ENCODE measurements at places on chromosomes 16 and 17. TPM values are rescaled to one million over a fixed set of nuclear protein-coding genes. Genes with fewer than 3 reads are reported as not detected.
A peak's percentile ranks its signal among the peaks of the same experiment; 100 is the strongest.

DNA sequence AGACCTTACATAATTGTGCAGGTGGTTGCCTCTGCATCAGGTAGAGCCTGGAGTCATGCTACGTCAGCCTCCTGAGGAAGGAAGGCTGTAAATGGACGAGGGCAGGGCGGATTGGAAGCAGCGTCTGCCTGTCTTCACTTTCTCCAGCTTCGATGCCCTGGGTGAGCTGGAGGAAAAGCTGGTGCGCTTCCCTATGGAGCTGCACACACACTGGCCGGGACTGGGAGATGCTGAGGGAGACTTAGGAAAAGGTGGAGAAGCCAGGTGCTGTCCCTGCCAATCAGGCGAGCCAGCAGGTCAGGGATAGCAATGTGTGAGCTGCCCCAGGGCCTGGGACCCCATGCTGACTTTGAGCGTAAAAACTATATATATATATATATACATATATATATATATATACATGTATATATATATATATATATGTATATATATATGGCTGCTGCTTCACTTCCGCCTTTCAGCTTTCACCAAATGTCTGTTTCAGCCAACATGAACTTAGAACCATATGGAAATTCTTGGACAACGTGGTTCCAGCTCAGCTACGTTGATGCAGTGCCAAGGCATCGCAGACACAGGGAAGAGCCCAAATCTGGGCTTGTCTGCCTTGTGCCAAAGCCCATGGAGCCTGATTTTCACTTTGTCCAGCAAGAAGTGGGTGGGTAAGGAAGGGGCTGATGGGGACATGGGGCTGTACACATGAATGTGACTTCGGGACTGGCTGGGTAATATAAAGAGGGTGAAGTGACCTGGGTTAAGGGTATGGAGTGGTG lies 71.5 kb upstream of the NKD1 start:
- no peak for DNase-seq
- no peak overlapping the region for H3K27ac ChIP-seq
- peaks cover 29% of the 10 kb centered on the region for H3K4me1 ChIP-seq
- no peaks in the 10 kb centered on the region for H3K36me3 ChIP-seq

DNA sequence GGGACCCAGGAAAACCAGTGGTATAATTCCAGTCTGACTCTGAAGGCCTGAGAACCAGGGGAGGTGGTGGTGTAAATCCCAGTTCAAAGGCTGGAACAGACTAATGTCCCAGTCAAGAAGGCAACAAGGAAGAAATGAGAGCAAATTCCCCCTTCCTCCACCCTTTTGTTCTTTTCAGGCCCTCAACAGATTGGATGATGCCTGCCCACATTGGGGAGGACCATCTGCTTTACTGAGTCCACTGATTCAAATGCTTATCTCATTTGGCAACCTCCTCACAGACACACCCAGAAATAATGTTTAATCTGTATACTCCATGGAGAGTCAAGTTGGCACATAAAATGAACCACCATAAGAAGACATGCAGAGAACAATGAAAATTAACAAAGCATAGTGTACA lies 61.9 kb upstream of the CRYM start:
- H3K36me3 ChIP-seq = no peaks in the 10 kb centered on the region
- no peak for DNase-seq
- H3K4me3 ChIP-seq = no peak overlapping the region
- H3K4me1 ChIP-seq = peaks cover 15% of the 10 kb centered on the region
- peaks cover 14% of the 10 kb centered on the region for H3K27me3 ChIP-seq
- H3K27ac ChIP-seq = no peak overlapping the region

GRCh38 chr16:70646260-70647241 lies at the start of gene IL34:
Gene IL34, plus strand, starts transcription at chr16:70646559. Its CDS starts 389 bp downstream, at chr16:70646948.
- no peaks in the 10 kb centered on the region for H3K4me1 ChIP-seq
- no peaks in the 10 kb centered on the region for H3K27me3 ChIP-seq
- DNase-seq = no peak
- H3K36me3 ChIP-seq = no peaks in the 10 kb centered on the region

DNA sequence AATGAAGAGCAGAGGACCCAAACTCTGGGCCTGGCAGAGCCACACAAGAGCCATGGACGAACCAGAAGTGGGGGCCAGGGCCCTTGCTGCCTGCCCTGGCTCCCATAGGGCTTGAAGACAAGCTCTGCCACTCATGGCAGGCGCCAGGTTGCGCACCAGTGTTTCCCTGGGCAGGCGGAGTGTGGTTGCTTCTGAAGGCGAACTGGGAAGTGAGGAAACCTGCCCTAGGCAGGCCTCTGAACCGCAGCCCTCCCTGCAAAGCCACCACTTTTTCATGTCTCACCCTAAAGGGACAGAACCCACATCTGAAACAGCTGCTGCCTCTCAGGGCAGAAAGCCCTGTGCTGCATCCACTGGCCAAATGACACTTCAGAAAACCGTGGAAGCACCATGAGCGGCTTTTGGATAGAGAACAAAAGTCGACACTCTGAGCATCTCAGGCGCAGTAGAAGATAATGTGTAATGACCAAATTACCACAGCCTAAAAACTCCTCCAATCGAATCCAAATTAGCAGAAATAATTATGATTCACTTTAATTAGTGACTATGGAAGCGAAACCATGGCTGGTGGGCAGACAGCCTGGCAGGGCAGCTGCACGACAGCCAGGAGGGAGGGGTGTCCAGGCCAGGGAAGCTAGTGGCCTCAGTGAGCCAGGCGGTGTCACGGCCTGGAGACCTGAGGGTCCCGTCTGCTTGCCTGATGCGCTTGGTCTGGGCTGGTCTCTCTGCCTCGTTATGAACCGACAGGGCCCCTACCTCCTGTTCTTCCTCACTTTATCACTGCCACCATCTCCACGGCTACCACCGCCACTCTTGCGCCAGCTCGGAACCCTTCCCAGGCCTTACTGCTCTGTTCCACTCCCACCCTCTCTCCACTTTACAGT lies 59.1 kb downstream of the PRMT7 start:
- peaks cover 38% of the 10 kb centered on the region for H3K4me1 ChIP-seq
- no peaks in the 10 kb centered on the region for H3K36me3 ChIP-seq
- peak overlapping the region; percentile 16 for H3K4me3 ChIP-seq
- H3K27ac ChIP-seq = no peak overlapping the region
- DNase-seq = peak; percentile 59
- peaks cover 26% of the 10 kb centered on the region for H3K27me3 ChIP-seq

DNA sequence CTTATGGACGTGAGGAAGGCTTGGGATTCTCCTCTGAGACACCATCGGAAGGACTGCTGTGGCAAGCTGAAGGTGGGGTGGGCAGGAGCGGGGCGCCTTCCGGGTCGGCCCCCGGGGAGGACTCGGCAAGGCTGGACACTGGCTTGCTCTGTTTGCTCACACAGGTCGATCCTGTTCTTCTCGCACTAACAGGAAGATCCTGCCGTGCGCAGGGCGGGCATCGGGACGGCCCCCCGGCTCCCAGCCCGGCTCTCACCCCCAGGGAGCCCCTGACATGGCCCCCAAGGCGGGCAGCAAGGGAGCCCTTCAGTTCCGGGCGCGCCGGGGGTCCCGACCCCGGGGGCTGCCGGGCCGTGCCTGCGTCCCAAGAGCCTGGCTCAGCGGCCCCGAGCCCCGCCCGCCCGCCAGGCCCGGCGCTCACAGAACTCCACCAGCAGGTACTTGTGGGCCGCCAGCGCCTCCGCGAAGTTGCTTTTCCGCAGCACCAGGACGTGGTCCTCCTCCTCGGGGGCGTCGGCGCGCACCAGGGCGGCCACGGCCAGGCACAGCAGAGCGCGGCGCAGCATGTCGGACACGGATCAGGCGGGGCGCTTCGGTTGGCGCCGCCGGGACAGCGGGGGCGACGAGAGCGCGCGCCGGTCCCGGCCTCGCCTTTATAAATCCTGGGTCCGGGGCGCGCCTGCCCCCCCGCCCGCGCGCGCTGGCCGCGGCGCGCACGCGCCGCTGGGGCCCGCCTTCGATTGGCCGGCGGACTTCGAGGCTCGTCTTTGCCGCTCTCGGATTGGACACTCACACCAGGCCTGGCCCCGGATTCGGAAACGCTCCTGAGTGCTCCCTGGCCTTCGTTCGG lies at the start of gene P4HB:
P4HB (minus strand) TSS at position 630 of the 850 bp plus-strand sequence; CDS start at position 566, 64 bp downstream.
- peak within 1 kb of the TSS; percentile 96 for H3K27ac ChIP-seq
- no peaks in the 10 kb centered on the region for H3K27me3 ChIP-seq
- peak; percentile 96 for DNase-seq
- H3K36me3 ChIP-seq = peaks cover 14% of the 10 kb centered on the region
- peaks cover 51% of the 10 kb centered on the region for H3K4me1 ChIP-seq

- no peak overlapping the region for H3K27ac ChIP-seq
- no peaks in the 10 kb centered on the region for H3K36me3 ChIP-seq
- H3K27me3 ChIP-seq = no peaks in the 10 kb centered on the region
- peaks cover 9% of the 10 kb centered on the region for H3K4me1 ChIP-seq
- DNase-seq = no peak
Measured at GRCh38 chr17:57908278-57908677, 46.9 kb downstream of the CUEDC1 start.

LRRC45 gene
- total RNA-seq = 11.8 TPM

SLFN12L gene
- 59.0 TPM for total RNA-seq

- no peaks in the 10 kb centered on the region for H3K4me1 ChIP-seq
- DNase-seq = no peak
- H3K27ac ChIP-seq = no peak overlapping the region
- no peaks in the 10 kb centered on the region for H3K36me3 ChIP-seq
- H3K27me3 ChIP-seq = no peaks in the 10 kb centered on the region
- no peak overlapping the region for H3K4me3 ChIP-seq
Measured at GRCh38 chr16:66023481-66023880, 343.0 kb upstream of the CDH5 start.

TBC1D3 gene
- not detected for total RNA-seq

ARHGAP27 gene
- 41.4 TPM for total RNA-seq

DNA sequence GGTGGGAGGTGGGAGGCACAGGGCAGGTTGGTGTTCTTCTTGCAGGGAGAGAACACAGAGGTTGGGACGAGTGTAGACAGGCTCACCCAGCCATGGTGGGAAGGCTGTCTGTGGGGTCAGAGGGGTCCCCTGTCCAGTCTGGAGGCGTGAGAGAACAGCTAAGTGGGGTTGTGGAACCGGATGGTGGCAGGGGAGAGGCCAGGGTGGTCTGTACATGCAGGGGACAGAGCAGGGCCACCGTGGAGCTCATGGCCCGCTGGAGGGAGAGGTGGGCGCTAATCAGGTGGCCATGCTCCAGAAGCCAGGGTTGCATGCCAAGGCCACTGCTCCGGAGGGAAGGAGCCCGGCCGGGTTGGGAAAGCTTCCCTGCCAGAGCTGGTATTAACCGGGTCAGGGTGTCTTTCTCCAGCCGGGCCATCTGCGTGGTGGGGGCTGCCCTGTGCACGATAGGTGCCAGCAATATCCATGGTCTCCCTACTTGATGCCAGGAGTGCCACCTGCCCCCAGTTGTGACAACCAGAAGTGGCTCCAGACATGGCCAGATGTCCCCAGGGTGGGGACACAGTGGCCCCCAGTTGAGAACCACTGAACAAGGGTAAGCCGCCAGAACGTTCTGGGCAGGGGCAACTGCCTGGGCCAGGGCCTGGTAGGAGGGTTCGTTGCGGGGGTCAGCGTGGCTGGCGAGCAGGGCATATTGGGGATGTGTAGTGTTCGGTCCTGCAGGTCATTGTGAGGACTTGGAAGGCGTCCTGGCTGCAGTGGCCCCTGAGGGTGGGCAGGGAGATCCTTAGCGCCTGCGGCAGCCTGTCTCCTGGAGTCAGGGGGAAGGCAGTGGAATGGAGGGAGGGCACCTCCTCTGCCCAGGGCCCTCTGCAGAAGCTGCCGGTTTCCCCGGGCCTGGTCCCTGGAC lies 5.1 kb downstream of the SNN start:
- H3K4me3 ChIP-seq = peak overlapping the region; percentile 36
- DNase-seq = no peak
- no peaks in the 10 kb centered on the region for H3K27me3 ChIP-seq
- peak overlapping the region; percentile 72 for H3K27ac ChIP-seq
- H3K36me3 ChIP-seq = peaks cover 3% of the 10 kb centered on the region

- no peaks in the 10 kb centered on the region for H3K4me1 ChIP-seq
- H3K36me3 ChIP-seq = peaks cover 2% of the 10 kb centered on the region
- no peak overlapping the region for H3K27ac ChIP-seq
- DNase-seq = no peak
Measured at GRCh38 chr17:12365805-12366204, 299.9 kb upstream of the MYOCD start.

CES1 gene
- total RNA-seq = not detected

GRCh38 chr17:45388604-45389325 lies 43.9 kb downstream of the ARHGAP27 start:
- no peaks in the 10 kb centered on the region for H3K36me3 ChIP-seq
- no peak for DNase-seq
- H3K4me3 ChIP-seq = peak overlapping the region; percentile 5
- peaks cover 18% of the 10 kb centered on the region for H3K27me3 ChIP-seq
- no peak overlapping the region for H3K27ac ChIP-seq

- no peaks in the 10 kb centered on the region for H3K27me3 ChIP-seq
- H3K27ac ChIP-seq = peak overlapping the region; percentile 59
- peaks cover 2% of the 10 kb centered on the region for H3K36me3 ChIP-seq
Measured at GRCh38 chr17:57485916-57486881, 229.9 kb downstream of the MSI2 start.

GRCh38 chr17:15978606-15979005 lies 20.9 kb downstream of the ZSWIM7 start:
- peaks cover 11% of the 10 kb centered on the region for H3K36me3 ChIP-seq
- no peak overlapping the region for H3K27ac ChIP-seq
- no peak for DNase-seq
- peaks cover 20% of the 10 kb centered on the region for H3K4me1 ChIP-seq
- no peaks in the 10 kb centered on the region for H3K27me3 ChIP-seq

FOXJ1 gene
- total RNA-seq = 1.4 TPM

DNA sequence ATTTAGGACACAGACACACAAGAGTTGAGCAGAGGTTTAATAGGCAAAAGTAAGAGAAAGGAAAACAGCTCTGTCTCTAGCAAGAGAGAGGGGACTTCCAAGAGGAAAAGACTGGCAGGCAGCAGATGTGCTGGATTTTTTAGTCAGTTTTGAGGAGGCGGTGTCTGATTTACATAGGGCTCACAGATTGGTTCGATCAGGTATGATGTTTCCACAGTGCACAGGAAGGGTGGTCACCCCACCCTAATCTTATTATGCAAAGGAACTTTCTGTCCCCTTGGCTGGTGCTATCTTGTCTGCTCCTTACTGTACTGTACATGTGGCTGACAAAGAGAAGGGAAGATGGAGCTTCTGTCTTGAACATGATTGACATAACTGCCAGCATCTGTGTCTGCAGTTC lies 25.3 kb downstream of the BFAR start:
- H3K4me3 ChIP-seq = no peak overlapping the region
- H3K36me3 ChIP-seq = peaks cover 12% of the 10 kb centered on the region
- no peaks in the 10 kb centered on the region for H3K4me1 ChIP-seq
- no peak for DNase-seq

DNA sequence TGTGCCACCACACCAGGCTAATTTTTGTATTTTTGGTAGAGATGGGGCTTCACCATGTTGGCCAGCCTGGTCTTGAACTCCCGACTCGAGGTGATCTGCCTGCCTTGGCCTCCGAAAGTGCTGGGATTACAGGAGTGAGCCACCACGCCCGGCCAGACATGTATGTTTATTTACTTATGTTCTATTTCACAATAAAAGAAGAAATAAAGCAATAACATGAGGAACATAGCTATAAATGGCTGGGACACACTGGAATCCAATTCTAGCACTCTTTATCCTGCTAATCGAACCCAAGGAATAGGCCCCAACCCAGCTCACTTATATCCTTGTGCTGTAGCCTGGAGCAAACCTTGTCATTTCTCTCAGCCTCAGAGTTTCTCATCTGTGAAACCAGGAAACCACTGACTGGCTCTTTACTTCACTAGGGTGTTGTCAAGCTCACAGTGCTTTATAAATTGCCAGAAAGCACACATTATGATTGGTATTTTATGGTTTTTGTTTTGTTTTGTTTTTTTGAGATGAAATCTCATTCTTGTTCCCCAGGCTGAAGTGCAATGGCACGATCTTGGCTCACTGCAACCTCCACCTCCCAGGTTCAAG lies 4.3 kb upstream of the ODAD4 start:
- no peak for DNase-seq
- no peak overlapping the region for H3K27ac ChIP-seq
- H3K4me1 ChIP-seq = peaks cover 22% of the 10 kb centered on the region

Data from activated T-cell treated with anti-CD3 and anti-CD28 coated beads, Interleukin-2, amount 50 U/mL, for 72 hours (primary cell).